ENCODE measurements at places on chromosomes 13 and 19. TPM values are rescaled to one million over a fixed set of nuclear protein-coding genes. Genes with fewer than 3 reads are reported as not detected.

DNA sequence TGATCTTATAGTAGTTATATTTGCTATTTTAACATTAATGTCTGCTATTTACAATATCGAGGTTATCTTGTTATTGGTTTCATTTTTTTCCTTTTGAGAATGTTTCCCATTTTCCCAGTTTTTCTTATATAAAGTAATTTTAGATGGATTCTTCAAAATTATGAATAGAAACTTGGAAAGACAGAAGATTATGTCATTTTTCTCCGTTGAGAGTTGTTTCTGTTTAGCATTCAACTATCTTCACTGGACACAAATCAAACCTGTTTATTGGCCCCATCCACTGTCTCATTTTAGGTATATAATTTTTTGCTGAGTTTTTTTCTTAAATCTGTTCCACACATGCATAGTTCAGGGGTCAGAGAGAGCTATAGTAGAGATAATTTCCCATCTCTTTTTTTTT, 1430.9 kb upstream of the MIR17HG start:
- no peak for DNase-seq

DNA sequence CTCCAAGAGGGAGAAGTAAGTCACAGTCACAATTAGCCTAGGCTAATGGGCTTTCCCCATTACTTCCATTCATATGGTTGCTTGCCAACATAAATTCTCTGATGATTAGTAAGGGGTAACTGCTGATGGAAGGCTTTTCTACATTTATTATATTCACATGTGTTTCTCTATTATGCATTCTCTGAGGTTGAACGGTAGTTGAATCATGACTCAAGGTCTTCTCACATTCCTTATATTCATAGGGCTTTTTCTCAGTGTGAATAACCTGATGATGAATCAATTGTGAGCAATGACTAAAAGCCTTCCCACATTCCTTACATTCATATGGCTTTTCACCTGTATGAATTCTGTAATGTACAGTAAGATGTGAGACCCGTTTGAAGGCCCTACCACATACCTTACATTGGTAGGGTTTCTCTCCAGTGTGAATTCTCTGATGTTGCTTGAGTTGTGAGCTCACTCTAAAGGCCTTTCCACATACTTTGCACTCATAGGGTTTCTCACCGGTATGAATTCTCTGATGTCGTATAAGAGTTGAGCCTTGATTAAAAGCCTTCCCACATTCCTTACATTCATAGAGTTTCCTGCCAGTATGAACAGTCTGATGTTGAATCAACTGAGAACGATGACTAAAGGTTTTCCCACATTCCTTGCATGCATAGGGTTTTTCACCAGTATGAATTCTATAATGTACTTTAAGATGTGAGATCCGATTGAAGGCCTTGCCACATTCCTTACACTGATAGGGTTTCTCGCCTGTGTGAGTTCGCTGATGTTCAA, 9.3 kb downstream of the ZNF582 start:
- peak; percentile 92 for DNase-seq

- DNase-seq, result no peak
Observed at GRCh38 chr13:29624997-29625396, 29.5 kb upstream of the SLC7A1 start.

The CIC gene
- 9.3 TPM for total RNA-seq

The KLK14 gene
- total RNA-seq, result not detected

The CBY2 gene
- total RNA-seq, result not detected

DNA sequence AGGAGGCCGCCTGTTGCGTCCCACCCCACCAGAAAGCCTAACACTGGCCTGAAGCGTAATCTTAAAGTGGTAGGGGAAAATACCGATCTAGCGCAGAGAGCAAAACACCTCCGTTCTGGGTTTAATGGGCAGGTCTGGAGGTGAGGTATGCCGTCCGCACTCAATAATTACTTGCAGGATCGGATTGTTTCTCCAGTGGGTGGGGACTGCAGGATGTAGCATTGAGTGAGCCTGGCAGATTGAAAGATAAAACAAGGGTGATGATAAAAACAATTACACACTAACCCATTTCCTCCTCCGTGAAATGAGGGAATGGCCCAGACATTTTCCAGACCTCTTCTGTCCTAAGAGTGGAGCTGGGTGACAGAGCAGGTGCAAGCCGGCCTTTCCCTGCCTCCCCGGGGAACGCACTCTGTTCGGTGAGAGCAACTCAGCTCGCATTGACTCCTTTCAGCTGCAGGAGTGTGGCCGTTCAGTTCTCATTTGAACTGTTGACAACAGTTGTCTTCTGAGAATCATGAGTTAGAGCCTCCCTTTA, 110.2 kb upstream of the DOCK9 start:
- peak; percentile 56 for DNase-seq

GRCh38 chr19:14119644-14120496, 2.3 kb upstream of the PRKACA start:
- no peak for DNase-seq

The RASIP1 gene
- 2.9 TPM for total RNA-seq

The RAP2A gene
- total RNA-seq, result 47.7 TPM

- no peak for DNase-seq
Observed at GRCh38 chr13:22940736-22941135, 240.0 kb upstream of the SGCG start.

- no peak for DNase-seq
Observed at GRCh38 chr13:90170208-90170607, 1177.3 kb upstream of the MIR17HG start.

- DNase-seq, result peak; percentile 92
Observed at GRCh38 chr19:289651-290371, 1.4 kb downstream of the PLPP2 start.

The CERS4 gene
- total RNA-seq, result 2.1 TPM

The CFAP97D2 gene
- not detected for total RNA-seq

DNA sequence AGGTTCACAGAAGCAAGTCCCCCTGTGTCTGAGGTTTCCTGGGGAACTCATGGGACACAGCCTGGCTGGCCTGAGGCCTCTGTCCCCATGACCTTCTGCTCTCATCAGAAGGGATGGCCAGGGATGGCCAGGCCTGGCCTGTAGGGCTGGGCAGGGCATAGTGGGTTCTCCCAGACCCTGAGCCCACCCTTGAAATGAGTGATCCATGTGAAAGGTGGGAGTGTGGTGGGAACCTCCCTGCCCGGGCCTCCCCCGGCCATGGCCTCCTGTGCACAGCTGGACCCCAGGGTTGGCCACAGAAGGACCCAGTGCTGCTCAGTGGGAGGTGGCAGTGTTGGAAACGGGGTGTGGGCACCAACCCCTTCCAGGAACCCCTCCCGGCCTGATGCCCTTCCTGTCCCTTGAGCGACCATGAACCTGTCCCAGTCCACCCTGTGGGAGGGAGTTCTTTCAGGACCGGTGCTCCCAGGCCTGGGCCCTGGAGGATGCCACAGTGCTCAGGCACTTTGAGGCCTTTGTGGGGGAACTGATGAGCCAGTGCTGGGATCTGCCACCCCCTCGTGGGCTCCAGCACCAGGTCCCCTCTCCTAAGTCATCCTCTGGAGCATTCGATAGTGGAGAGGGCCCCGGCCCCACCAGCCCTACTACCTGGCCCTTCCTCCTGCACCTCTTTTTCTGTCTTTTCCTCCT, 15.5 kb upstream of the ZNF14 start:
- DNase-seq, result no peak
